ENCODE measurements at places on chromosomes 4 and X.

DNA sequence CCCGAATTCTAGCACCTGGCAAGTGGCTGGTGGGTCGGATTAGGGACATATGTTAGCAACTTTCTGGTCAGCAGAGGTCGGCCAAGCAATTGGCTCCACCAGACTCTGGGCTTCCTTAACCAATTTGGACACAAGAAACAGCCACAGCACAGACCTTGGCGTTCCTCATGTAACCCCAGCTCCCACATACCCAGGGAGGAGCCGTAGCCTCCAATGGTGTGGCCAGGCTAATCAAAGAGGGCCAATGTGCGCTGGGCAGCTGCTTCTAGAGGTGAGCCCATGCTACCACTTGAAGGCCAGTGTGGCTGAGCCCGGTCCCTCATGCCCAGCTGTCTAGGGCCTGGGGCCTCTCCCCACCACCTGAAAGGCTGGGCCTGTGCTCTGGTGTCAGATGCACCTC lies 82.5 kb upstream of the MSX1 start:
- H3K4me3 ChIP-seq = no peak overlapping the region
- no peak for DNase-seq
- no peaks in the 10 kb centered on the region for H3K4me1 ChIP-seq
- H3K27ac ChIP-seq = no peak overlapping the region
- H3K27me3 ChIP-seq = peaks cover 2% of the 10 kb centered on the region
- H3K36me3 ChIP-seq = no peaks in the 10 kb centered on the region

- no peaks in the 10 kb centered on the region for H3K4me1 ChIP-seq
- H3K36me3 ChIP-seq = no peaks in the 10 kb centered on the region
- H3K27ac ChIP-seq = no peak overlapping the region
- no peak overlapping the region for H3K4me3 ChIP-seq
Observed at GRCh38 chrX:8783097-8783713, 18.0 kb downstream of the FAM9A start.

DNA sequence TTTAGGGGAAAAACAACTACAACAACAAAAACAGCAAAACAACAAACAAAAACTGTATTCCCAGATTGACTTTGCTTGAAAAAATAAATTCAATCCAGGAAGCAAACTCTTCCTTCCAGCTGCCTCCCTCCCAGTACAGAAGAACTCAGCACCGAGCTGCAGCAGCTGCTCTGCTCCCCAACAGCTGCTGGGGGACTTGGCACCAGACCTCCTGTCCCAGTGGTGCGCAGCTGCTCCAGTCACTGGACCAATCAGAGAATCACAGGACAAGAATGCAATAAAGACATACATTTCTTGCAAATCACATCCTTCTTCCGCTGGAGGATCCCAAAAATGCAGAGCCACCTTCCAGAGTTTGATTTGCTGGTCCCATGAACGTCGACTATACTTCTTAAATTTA lies 11.8 kb upstream of the FAM53A start:
- peaks cover 63% of the 10 kb centered on the region for H3K36me3 ChIP-seq
- DNase-seq = no peak
- H3K27me3 ChIP-seq = no peaks in the 10 kb centered on the region
- no peaks in the 10 kb centered on the region for H3K4me1 ChIP-seq

GRCh38 chr4:33940281-33940680 lies 2304.0 kb downstream of the ARAP2 start:
- H3K4me3 ChIP-seq = no peak overlapping the region
- H3K27ac ChIP-seq = no peak overlapping the region
- H3K27me3 ChIP-seq = no peaks in the 10 kb centered on the region

DNA sequence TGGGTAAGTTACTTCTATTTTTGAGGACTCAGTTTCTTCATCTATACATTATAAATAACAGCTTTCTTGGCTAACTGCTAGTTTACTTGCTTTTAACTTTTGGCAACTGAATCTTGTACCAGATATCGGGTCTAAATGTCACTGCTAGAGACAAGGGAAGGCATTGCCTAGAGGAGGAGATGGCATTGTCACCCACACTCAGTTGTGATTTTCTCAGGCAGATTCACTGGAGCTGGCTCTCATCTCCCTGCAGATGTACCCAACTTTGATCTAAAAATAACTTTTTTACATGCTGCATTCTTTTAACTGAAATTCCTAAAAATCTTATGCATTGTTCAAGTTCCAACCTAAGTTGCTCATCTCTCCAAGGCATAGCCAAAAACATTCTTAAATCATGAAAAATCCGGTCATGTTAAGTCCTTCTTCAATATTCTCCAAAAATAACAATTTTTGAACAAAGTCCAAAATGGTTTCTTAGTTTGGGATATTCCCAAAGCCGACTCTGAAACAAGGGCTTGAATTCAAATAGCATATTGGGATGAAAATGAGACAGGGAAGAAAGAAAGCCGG lies 469.0 kb upstream of the BOD1L1 start:
- no peak for DNase-seq
- H3K27me3 ChIP-seq = no peaks in the 10 kb centered on the region
- H3K36me3 ChIP-seq = no peaks in the 10 kb centered on the region
- no peak overlapping the region for H3K27ac ChIP-seq
- no peak overlapping the region for H3K4me3 ChIP-seq
- no peaks in the 10 kb centered on the region for H3K4me1 ChIP-seq

Data from keratinocyte (primary cell).